Stimulated activated CD8-positive, alpha-beta memory T cell treated with anti-CD3 and anti-CD28 coated beads, Interleukin-4, amount 100 ng/mL, for 1 hour (primary cell): ENCODE measurements at places on chromosomes 12 and 14.

GRCh38 chr12:9647825-9648700 lies 21.4 kb upstream of the CLEC2D start:
- DNase-seq, result peak; percentile 68

- DNase-seq, result no peak
Measured at GRCh38 chr14:26621364-26621763, 23.5 kb upstream of the NOVA1 start.

GRCh38 chr12:52245259-52245961 lies 12.4 kb downstream of the KRT7 start:
- DNase-seq, result no peak

- DNase-seq, result no peak
Measured at GRCh38 chr12:11650286-11651281, 1.1 kb downstream of the ETV6 start.

GRCh38 chr12:69922999-69923398 lies 98.0 kb downstream of the MYRFL start:
- no peak for DNase-seq
